ENCODE measurements at places on chromosomes 5 and 9. TPM values are rescaled to one million over a fixed set of nuclear protein-coding genes. Genes with fewer than 3 reads are reported as not detected.

MCIDAS gene
- total RNA-seq = not detected

PLAC8L1 gene
- total RNA-seq = 1.8 TPM

SPINK4 gene
- total RNA-seq = not detected

SPTLC1 gene
- 51.8 TPM for total RNA-seq

SLCO4C1 gene
- 3.9 TPM for total RNA-seq

PSD2 gene
- 0.68 TPM for total RNA-seq

TTC33 gene
- 19.7 TPM for total RNA-seq

ADAMTS13 gene
- 6.0 TPM for total RNA-seq

LCN6 gene
- total RNA-seq = not detected

TMEM174 gene
- total RNA-seq = not detected

ARHGEF37 gene
- 2.3 TPM for total RNA-seq

CTSV gene
- 7.2 TPM for total RNA-seq

CCL21 gene
- total RNA-seq = not detected

PCDHB13 gene
- total RNA-seq = 3.6 TPM

INSL4 gene
- total RNA-seq = not detected

OLFM1 gene
- 23.3 TPM for total RNA-seq

GNPDA1 gene
- total RNA-seq = 76.8 TPM

POU5F2 gene
- 0.68 TPM for total RNA-seq

NR6A1 gene
- 63.7 TPM for total RNA-seq

TXNDC8 gene
- not detected for total RNA-seq

ARSI gene
- 0.51 TPM for total RNA-seq

SARDH gene
- total RNA-seq = 4.5 TPM

SAXO1 gene
- total RNA-seq = 0.14 TPM

NR5A1 gene
- total RNA-seq = 0.35 TPM

CDO1 gene
- 27.6 TPM for total RNA-seq

FAM151B gene
- 2.0 TPM for total RNA-seq

LRRC19 gene
- total RNA-seq = not detected

FBP2 gene
- not detected for total RNA-seq

STPG3 gene
- total RNA-seq = 0.26 TPM

ADAMTSL1 gene
- total RNA-seq = 2.5 TPM

GPX3 gene
- 4.6 TPM for total RNA-seq

IFNA6 gene
- total RNA-seq = not detected

RAB24 gene
- total RNA-seq = 32.0 TPM

C1QTNF2 gene
- total RNA-seq = 0.42 TPM

ISOC1 gene
- 25.9 TPM for total RNA-seq

SWI5 gene
- total RNA-seq = 17.1 TPM

DND1 gene
- 4.6 TPM for total RNA-seq

ITK gene
- total RNA-seq = not detected

GLIPR2 gene
- 21.5 TPM for total RNA-seq

ANXA2R gene
- 1.2 TPM for total RNA-seq

HK3 gene
- not detected for total RNA-seq
